Activated CD8-positive, alpha-beta memory T cell treated with anti-CD3 and anti-CD28 coated beads for 1 hour (primary cell): ENCODE measurements at places on chromosomes 5 and 9.

DNA sequence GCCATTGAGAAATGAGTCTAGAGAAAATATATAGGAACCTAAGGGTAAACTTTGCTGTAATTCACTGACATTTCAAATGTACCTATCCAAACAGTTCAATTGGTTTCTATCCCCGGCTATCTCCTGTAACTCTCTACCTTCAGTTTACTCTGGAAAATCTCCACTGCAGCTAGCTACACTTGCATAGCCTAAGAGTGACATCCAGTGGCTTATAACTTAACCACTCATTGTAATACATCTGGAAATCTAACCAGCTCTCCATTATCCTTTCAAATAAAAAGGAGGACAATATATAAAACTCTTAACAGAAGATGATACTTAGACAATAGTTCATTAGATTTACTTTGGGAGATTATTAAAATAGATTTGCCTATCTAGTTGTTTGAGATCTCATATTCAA is 35.3 kb upstream of the SPDL1 start:
- DNase-seq: no peak

DNA sequence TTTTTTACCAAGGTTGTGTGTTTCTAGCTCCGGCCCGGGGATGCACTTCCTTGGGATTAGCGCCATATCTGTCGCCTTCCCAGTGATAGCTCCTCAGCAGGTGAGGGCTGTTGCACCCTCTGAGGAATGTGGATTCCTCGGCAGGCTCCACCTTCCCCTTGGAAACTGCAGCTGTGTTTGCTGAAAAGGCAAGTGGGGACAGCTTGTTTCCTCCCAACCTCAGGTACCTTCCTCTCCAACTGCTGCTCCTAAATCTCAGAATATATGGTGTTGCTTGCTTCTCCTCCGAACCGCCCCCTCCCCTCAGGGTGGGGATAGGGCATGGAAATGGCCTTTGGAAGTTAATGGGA is 1.3 kb downstream of the SLC1A1 start:
- no peak for DNase-seq

GRCh38 chr5:93294199-93294598 is 286.8 kb downstream of the NR2F1-AS1 start:
- DNase-seq: no peak

GRCh38 chr5:72160329-72160728 is 53.1 kb downstream of the MAP1B start:
- DNase-seq: no peak

GRCh38 chr5:103910786-103911185 is 348.2 kb upstream of the NUDT12 start:
- no peak for DNase-seq

GRCh38 chr9:91273853-91274552 is 87.7 kb downstream of the AUH start:
- DNase-seq: no peak

DNA sequence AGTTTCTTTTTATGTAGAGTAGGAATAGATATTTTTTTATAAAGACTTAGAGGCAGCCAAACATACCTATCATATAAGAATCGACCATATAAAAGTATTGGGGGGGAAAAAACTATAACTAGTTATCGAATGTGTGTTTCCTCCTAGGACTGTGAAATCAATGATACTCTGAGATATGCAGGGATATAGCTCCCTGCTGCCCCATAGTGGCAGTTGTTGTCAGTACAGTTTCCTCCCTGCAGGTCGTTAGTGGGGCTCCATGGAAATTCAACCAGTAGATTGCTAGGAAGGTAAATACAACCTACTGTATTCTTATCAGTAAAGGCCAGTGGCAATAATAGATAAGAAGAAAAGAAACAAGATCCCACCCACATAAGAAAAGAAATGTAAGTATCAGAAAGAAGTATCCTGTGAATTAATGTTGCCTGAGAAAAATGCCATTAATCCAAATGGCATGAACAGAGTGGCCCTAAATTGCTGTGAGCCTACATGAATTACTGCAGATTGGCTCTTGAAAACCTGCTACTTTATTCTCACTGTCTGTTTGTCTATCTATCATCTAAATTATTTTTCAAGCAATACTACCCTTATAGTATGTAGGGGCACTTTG is 136.9 kb upstream of the FBN2 start:
- DNase-seq: no peak

- no peak for DNase-seq
These were observed 24.0 kb downstream of the GALNT10 start for GRCh38 chr5:154214371-154215106.

- DNase-seq: no peak
These were observed 72.0 kb upstream of the SAP30L start for GRCh38 chr5:154373729-154374179.

DNA sequence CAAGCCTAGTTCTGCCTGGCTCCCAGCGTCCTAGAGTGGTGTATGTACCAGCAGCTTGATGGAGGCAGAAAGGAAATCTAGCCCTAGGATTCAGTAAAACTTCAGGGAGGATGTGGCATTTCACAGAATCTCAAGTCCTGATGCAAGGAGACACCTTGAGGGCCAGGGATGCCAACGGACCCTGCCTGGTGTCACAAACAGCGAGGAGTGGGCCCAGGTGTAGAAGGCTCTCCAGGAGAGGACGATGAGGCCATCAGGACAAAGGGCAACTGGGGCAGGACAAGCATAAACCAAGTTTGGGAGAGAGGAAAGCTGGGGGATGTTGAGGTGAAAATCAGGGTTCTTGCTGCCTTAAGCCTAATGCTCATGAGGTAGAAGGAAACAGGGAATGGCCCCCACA is 82.1 kb upstream of the SLC25A51 start:
- DNase-seq: no peak

DNA sequence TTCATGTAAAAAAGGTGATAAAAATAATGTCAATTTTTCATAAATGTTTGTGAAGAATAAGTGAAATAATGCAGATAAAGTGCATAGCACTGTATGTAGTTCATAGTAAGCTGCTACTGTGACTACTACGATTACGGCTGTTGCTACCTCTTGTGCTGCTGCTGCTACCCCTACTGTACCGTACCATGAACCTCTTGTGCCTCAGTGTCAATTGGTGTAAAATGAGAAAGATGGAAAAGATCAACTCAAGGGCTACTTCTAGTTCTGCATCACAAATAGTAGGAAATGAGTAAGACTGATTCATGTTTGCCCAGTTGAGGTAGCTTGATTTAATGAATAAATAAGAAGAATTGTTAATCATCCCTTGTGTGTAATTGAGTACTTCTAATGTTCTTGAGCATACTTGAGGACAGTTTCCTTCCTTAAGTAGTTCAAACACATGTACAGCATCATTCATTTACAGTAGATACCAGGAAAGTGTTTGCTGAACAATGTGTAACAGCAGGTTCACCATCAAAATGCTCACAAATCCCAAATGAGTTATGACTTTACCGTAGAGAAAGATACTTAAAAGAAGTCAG is 200.0 kb upstream of the ATP10B start:
- no peak for DNase-seq

DNA sequence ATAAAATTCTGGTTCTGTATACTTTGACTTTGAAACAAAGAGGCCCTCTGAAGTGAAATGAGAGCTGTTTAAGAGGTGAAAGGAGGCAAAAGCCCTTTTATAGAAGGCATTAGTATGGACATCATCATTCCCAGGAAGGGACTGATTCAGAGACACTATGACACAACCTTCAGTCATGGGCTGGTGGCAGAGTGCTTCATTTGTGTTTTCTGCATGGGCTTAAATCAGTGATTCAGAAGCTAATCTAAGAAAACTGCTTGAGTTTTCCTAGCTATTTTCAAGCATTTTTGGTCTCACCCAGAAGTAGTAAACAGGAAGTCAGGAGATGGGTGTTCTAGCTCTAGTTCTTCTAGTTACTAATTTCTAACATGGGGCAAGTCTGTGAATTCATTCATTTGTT is 288.9 kb downstream of the TRPM3 start:
- no peak for DNase-seq

DNA sequence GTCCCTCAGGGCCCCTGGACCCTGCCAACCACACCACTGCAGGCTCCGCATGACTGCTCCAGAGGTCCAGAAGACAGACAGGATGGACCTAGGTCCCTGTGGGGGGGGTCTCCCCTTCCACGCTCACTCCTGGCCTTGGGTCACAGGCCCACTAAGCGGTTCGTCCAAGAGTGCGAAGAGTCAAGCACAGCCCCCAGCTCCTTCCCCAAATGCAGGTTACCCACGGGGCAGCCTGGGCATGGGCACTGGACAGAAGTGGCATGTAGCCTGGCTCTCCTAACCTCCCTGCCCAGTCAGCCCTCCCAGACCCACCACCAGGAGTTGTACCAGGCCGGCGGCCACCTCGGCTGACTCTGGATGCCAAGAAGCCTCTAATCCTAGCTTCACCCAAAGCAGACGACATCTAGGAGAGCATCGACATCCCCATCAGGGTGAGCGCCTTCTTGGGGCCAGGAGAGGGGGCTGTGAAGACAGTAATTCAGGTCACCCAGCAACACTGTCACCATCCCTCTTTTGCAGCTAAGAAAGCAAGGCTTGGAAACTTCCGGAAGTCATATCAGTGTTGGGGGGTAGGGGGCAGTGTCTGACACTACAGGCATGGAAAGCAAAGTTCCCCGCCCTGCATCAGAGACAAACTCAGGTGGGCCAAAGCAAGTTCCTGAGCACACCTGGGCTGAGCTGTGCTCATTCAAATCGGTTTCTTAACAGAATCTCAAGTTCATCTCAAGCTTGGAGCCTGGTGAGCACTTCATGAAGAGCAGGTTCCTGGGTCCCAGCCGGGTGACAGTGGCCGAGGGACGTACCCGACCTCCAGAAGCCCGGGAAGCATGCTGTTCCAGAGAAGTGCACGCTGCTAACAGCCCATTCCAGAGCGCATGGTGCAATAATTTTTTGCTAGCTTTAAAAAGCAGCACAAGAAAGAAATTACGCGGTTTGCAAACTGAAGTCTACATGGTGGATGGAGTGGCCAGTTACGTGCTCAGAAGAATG is 68.7 kb downstream of the SEMA4D start:
- DNase-seq: no peak

- DNase-seq: no peak
These were observed 61.4 kb upstream of the FST start for GRCh38 chr5:53418826-53419658.

DNA sequence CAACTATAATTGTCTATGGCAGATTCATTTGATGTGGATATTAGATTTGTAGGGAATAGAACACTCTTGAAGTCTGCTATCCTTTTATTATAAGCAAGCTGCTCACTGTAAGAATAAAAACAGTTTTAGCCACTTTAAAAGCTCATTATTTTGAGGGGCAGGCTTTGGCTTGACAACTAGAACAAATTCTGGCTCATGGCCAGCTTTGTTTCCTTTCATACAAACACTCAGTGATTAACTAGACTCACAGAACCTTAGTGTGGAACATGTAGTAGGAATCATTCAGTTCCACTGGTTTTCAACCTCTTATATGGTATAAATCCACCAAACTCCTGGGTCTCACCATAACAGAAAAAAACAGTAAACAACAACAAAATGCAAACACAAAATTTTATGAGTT is 27.4 kb upstream of the CEP120 start:
- no peak for DNase-seq
